ENCODE measurements at places on chromosomes 2 and 18.

DNA sequence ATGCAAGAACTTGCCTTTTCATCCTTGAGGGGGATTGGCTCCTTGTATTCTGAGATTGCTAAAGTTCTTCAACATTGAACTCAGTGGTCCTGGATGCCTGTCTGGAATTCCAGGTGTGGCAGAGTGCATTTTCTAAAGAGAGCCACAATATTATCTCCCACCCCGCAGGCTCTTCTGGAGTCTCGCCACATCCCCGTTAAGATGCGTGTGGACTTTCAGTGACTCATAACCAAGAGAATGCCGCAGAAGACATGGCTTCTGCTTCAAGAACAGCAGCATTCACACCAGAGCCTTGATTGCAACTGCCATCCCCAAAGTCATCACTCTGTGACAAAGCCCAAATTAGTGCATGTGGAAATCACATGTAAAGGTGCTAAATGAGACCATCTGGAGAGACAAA, 142.7 kb downstream of the CDH20 start:
- no peak for DNase-seq

- DNase-seq: no peak
Observed at GRCh38 chr2:105497094-105497493, 98.2 kb upstream of the FHL2 start.

- no peak for DNase-seq
Observed at GRCh38 chr2:203200866-203201265, 38.0 kb upstream of the CYP20A1 start.

GRCh38 chr2:128323555-128323931, 4.9 kb upstream of the HS6ST1 start:
- no peak for DNase-seq

DNA sequence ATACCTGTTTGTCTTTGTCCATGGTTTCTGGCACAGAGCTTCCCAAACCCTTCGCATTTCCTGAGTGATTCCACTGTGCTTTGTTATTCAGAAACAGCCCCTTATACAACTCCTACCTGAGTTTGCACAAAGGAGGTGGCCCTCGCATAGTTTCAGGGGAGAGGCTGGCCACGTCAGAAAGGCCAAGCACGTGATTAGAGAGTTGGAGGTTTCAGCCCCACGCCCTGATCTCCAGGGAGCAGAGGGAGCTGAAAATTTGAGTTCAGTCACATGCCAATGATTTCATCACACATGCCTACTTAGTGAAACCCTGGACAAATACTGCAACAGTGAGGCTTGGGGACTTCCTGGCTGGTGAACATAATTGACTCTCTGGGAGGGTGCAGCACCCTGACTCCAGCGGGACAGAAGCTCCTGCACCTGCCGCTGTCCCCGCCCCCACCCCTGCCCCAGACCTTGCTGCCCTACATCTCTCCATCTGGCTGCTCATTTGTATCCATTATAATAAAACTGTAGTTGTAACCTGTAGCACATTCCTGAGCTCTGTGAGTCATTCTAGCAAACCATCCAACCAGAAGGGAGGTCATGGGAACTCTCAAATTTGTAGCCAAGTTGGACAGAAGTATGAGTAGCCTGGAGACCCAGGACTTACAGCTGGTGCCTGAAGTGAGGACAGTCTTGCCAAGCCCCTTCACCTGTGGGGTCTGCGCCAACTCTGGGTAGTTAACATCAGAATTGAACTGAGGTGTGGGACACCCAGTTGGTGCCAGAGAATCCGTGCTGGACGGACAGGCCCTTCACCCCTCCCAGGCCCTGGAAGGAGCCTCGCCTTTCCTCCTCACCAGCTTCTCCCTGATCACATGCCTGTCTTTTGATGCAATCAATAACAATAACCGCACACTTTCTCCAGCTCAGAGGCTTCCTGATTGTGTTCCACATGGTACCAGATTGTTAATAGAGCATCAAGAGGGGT, 224.3 kb downstream of the ANAPC1 start:
- DNase-seq: peak; percentile 51

GRCh38 chr18:44696892-44697291, 16.2 kb downstream of the SETBP1 start:
- no peak for DNase-seq

Measured in MM.1S (cell line).